RWPE1 (cell line): ENCODE measurements at places on chromosomes 2 and 18.

DNA sequence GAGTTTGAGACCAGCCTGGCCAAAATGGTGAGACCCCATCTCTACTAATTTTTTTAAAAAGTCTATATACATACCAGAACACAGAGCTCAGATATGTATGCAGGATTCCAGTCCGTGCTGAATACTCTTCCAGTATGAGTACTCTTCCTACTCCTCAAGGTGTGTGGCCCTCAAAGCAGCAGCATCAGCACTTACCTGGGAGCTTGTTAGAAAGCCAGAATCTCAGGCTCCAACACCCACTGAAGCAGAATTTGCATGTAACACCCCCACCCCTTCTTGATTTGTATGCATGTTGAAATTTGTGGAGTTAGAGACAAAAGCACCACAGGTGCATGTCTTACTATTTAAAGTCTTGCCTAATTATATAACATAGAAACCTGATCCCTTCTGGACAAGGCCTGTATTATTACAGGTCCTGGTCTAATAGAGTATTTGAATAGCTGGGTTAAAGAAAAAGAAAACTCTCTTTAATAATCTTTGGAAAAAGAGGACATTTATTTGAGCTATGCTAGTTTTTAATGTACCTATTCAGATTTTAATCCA, 50.3 kb upstream of the NFE2L2 start:
- DNase-seq: no peak

GRCh38 chr18:4858379-4859127, 338.5 kb downstream of the AKAIN1 start:
- no peak for DNase-seq

DNA sequence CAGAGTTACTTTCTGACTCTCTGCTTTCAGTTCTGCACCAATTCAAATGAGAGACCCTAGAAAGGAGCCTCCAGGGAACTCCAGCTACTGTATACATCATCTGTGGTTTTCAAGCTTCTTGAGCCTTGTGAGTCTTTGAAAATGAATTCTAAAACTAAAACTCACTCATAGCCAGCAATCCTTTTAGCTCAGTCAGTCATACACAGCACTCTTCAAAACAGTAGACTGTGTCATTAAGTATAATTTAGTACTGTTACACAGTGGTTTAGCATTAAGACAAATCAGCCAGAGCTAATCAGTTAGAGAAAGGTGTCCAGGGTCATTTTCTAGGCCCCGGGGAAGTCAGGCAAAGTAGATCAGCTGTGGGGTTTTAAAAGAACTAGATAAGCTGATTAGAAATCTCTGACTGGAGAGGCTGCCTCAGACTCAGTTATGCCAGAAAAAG, 322.1 kb upstream of the THUMPD2 start:
- DNase-seq: no peak

- no peak for DNase-seq
Measured at GRCh38 chr2:221399183-221399582, 172.9 kb downstream of the EPHA4 start.

- DNase-seq: no peak
Measured at GRCh38 chr2:205902041-205902899, 183.7 kb downstream of the INO80D start.

- DNase-seq: no peak
Measured at GRCh38 chr2:219059725-219060682, 717 bp downstream of the IHH start.

GRCh38 chr2:25044990-25045389, 3.1 kb downstream of the EFR3B start:
- DNase-seq: no peak

DNA sequence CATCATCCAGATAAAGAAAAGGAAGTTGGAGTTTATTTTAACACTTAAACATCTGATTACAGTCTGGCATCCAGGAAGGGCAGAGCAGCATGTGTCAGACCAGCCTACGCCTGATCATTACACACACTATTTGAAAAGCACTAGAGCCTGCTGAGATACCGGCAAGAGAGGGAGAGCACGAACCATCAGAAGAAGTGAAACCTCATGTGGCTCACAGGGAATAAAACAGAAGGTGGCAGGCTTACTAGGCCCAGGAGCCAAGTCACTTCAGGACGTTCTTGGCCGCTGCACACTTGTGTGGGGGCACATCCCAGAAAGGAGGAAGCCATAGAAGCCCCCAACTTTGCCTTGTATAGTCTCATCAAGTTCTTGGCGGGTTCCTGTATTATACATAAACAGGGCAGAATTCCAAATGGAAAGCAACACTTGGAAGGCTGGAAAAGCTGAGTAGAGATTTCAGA, 105.5 kb downstream of the UGGT1 start:
- no peak for DNase-seq

DNA sequence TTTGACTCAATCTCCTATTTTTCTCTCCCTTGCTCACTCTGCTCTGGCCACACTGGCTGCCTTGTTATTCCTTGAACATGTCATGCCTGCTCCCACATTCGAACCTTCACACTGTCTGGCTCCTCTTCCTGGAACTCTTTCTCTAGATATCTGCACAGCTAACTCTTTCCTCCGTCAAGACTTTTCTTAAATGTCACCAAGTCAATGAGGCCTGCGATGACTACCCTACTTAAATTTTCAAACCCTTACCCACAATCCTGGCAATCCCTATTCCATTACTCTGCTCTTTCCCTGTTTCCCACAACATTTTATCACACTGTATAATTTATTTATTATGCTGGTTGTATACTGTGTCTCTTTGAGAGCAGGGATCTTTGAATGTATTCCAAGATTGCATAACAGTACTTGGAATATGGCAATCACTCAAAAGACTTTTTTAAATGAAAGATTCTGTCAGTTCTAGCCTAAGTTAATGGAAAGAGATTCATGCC, 206.2 kb downstream of the SRBD1 start:
- DNase-seq: no peak

DNA sequence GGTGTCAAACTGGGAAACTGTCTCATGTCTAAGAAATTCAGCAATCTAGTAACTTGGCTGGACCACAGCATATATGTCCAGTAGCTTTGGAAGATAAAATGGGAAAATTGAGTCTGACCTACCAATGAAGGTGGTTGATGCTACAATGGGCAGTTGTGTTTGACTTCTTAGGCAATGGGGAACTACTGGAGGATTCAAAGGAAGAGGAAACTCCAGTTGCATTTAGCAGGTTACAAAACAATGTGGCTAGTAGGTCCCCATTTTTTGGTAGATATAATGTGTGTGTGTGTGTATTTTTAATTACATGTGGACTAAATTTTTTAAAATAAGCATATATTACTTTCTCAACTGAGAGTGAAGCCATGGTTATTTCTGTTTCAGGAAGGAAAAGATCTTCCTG, 427.7 kb downstream of the NBAS start:
- DNase-seq: no peak

GRCh38 chr2:173584676-173585458, 230.2 kb downstream of the CDCA7 start:
- no peak for DNase-seq

DNA sequence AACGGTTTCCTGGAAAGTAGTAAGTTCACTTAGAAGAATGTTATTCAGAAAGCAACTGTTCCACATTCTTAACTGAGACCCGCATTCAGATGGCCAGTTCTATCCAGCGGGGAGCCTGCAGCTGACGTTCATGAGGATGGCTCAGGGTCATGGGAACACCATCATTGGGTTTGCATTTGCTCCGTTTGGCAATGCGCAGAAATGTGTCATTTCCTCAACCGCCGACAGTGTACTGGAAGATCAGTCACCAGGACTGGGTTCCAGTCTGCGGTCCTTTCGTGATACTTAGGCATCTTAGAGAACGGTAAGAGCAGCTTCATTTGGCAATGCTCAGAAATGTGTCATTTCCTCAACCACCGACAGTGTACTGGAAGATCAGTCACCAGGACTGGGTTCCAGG, 104.0 kb downstream of the DNER start:
- DNase-seq: no peak

GRCh38 chr2:111946294-111947114, 48.1 kb downstream of the MERTK start:
- peak; percentile 88 for DNase-seq

DNA sequence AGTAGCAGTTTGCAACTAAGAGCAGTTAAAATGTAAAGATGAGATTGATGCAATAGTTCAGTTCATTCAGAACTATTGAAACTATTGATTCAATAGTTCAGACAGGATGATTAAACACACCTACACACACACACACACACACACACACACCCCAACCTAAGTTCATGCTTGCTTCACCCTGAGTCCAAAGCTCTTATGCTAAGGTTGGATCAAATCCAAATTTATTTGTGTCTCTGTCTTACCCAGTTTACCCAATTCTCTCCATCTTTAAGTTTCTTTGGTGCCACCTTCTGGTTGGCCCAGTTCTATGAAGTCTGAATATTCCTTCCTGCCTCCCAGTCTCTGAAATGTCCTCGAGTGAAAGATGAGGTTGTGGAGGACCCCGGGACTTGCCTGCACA, 5.1 kb downstream of the SERPINB8 start:
- DNase-seq: no peak

GRCh38 chr2:38526195-38526594, 76.5 kb downstream of the HNRNPLL start:
- DNase-seq: no peak

DNA sequence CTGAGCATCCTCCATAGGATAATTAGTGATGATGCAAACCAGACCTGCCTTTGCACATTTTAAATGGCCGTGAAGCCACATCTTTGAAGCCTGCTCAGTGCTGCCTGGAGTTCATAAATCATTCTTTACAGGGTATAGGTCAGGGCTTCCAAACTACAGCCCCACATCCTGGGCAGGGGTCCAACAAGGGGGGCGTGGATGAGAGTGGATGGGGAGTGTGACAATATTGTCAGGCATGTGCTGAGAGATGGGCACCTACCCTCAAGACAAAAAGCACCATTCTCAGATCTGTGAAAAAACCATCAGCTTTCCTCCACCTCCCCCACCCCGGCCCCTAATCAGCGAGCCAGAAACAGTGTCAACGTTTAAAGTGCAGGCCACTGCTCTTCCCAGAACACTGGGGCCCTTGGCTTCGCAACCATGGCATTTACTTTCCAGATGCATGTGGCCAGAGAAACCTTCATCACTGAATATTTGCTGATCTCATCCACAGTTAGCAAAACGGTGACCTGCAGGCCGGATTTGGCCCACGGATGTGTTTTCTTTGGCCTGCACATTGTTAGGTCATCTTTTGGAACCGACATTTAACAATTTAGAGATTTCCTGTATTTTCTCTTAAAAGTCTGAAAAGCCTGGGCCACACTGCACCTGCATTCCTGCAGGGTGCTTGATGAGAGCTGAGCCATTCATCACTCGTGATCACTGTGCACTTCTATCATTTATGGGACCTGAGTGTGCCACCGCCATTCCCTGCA, 130.7 kb downstream of the ANKRD44 start:
- no peak for DNase-seq

DNA sequence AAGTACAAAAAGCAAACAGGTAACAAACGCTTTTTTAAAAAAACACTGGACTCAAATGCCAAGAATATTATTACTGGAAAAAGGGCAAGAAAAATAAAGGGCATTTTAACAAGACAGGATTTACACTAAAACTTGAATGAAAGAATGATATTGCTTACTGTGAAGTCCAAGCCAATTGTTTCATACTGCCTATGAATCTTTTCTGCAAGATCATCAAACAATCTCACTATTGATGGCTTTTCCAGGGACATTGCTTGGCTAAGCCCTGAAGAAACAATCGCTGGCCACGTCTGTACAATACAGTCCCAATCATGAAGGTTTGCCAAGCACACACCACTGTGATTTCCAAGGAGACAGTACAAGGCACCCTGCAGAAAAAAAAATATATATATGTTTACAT, 41.4 kb upstream of the GPR75 start:
- no peak for DNase-seq

GRCh38 chr2:64780041-64780440, 126.3 kb upstream of the SERTAD2 start:
- no peak for DNase-seq

DNA sequence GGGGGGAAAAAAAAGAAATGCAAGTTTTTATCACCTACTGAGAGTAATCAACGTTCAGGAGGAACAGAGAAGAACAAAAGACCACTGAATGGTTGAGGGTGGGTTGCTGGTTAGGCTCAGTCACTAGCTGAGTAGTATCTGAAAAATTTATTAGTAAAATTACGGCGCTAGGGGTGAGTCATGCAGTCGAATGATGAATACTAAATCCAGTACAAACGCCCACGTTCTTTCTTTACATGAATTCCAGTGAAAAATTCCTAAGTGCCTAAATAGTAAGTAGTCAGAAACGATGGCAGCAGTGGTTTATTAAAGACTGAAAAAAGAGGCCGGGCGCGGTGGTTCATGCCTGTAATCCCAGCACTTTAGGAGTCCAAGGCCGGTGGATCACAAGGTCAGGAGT, 52.0 kb downstream of the TEKT4 start:
- peak; percentile 16 for DNase-seq

DNA sequence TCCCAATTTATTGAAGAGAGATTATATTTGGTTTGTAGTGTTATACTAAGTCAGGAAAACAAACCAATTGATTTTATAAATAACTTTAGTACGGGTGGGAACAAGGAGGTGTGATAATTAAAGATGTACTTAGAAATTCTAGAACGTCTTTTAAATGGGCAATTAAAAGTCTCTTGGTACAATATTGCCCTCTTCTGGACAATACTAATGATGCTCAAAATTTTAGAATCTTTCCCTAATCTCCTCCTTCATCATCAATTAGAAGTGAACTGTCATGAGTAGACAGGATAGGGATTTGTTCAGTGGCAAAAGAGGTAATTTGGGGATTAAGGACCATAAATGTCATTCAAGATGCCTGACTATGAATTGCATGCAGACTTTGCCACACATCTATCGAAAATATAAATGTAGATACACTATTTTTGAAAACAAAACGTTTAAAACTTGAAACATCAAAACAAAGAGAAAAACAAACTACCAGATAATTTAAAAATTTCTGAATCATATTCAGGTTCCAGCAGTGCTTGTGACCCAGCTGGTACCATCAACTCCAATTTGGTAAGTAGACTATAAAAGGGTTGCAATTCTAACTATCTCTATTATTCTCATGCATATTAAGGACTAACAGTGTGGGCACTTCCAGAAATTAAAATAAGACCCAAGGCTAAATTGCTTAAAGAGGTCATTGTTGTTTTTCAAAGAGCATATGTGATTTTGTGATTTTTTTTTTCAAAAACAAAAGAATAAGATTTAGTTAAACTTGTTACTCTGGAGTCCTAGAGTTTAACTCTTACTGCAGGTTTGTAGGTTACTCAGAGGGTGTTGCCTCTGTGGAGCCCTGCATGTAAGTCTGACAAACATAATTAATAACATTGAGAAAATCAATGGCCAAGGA, 123.5 kb downstream of the LAMA3 start:
- DNase-seq: peak; percentile 27

GRCh38 chr2:38215993-38216392, 140.0 kb upstream of the CYP1B1 start:
- peak; percentile 13 for DNase-seq

- DNase-seq: no peak
Measured at GRCh38 chr2:28349546-28350165, 43.0 kb upstream of the FOSL2 start.

- no peak for DNase-seq
Measured at GRCh38 chr18:38009320-38009719, 443.7 kb upstream of the CELF4 start.

DNA sequence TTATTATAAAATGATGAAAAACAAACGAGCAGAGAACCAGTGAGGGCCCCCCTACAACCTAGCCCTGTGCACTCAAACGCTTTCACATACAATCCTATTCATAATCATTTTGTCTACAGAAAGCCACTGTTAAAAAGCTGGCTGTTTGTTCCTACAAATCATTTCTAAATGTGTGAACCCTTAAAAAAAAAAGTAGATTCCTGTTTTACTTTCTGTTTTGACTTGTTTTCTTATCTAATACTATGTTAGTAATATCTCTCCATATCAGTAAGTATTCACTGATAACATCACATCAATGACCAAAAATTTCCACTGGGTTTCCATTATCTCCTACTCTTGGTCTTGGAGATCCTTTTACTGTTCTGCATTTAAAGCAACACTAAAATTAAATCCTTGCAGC, 128.8 kb upstream of the TTC39C start:
- DNase-seq: no peak
